NCI-H1930 (cell line): ENCODE measurements at places on chromosomes 11 and 22.

GRCh38 chr22:31828739-31829138, 74.9 kb downstream of the DEPDC5 start:
- DNase-seq: no peak

GRCh38 chr11:60763692-60764369, 7.2 kb downstream of the MS4A15 start:
- DNase-seq: no peak

- no peak for DNase-seq
These were observed 239.1 kb upstream of the ARHGAP20 start for GRCh38 chr11:110951037-110951949.

- no peak for DNase-seq
These were observed 25.8 kb downstream of the SAMM50 start for GRCh38 chr22:43980996-43981395.

DNA sequence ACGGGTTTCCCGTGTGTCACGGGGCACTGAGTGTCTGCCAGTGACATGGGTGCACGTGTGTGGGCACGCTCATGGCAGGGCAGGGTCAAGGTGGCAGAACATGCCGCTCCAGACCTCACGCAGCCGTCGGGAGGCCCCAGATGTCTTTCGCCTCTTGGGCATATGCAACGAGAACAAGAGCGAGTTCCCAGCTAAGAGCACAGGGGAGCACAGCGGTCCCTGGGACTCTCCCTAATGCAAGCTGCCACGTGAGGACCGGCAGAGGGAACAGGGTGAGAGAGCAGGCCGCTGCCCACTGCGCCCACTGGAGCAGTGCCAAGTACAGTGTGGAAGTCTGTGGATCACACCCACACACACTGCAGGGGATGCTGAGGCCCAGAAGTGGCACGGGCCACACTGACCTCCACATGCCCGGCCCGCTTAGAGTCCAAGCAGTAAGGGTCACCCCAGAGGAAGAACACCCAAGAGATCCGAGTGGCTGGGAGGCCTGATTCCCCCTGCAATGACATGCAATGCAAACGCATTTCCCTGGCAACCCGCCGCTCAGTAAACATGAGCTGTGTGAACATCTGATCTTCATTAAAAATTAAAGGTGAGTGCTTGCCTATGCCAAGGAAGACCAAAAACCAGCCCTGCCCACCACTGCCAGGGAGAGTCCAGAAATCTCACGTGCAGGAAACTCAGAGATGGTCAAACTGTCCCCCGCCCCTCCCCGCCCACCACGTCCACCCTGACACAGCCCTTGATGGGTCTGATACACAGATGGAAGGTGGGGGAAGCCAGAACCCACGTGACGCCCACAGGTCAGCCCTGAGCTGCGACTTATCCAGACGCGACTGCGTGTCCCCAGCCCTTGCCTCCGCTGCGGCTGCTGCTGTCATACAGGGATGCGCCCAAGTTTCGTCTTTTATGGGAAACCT, 11.7 kb downstream of the CERK start:
- no peak for DNase-seq

DNA sequence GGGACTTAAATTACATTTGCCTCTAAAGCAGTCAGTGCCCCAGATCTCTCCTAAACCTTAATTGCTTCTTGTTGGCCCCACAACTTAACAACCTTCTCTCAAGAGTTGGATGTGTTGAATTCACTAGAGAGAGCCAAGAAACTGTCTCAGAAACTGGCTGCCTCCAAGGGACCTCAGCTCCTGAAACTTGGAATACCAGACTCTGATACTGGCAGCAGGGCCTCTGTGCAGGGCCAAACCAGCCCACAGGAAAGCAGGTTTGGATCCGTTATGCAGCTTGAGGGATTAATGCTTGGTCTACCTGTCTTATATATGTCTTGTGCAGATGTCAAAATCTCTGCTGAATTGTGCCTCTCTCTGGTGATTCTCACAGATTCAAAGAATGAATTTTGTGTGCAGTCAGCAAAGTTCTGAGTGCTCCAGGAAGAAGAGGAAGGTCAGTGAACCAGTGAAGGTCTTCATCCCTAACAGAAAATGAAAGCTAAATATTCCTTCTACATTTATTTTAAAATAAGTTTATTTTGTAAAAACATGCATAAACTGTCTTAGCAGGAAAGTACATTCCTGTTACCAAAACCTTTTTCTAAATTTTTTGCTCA, 70.8 kb downstream of the LIF start:
- no peak for DNase-seq

DNA sequence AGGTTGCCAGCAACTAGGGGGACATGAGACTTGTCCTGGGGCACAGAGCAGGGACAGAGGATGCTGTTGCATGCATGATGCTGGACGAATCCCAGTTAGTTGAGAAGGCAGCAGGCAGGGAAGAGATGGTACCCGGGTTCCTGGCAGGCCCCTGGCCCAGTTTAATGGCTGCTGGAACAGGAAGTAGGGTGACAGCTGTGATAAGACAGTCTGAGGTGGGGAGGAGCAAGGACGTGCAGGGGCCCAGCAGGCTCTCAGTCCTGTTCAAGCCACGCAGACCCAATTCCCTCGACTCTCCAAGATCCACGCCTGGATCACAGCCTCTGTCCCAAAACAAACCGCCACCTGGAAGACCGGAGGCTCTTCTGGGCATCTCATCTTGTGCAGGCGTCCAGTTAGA, 32.0 kb downstream of the LRRC10B start:
- DNase-seq: no peak

GRCh38 chr22:27238935-27239510, 562.5 kb downstream of the MN1 start:
- no peak for DNase-seq
